ENCODE measurements at places on chromosomes 7 and 10. TPM values are rescaled to one million over a fixed set of nuclear protein-coding genes. Genes with fewer than 3 reads are reported as not detected.

Gene SUGCT
- total RNA-seq: 1.1 TPM

Gene RNF148
- not detected for total RNA-seq

Gene JCAD
- not detected for total RNA-seq

Gene PNLIPRP3
- not detected for total RNA-seq

DNA sequence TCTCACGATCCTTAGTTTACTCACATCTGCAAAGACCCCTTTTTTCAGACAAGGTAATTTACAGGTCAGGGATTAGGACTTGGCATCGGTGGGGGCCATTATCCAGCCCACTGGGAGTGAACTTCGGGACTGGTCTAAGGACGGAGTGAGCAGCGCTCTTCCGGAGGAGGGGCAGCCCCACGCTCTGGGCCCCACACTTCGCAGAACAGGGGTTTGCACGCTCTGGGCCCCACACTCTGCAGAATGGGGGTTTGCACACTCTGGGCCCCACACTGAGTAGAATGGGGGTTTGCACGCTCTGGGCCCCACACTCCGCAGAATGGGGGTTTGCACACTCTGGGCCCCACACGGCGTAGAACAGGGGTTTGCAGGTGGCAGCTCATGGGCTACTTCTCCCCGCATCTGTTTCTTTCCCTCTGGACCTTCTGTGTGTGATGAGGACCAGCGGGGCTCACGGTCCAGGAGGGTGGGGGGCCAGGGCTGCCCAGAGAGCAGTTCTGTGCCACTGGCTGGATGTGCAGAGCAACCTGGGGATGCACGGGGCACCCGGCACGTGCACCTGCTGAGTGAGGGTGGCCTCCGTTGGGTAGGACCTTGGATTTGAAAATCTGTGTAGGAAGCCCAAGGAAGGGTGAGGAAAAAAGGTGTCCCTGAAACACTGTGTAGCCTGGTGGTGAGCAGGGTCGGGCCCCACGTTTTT, 134.8 kb downstream of the WDR37 start:
- DNase-seq: no peak

DNA sequence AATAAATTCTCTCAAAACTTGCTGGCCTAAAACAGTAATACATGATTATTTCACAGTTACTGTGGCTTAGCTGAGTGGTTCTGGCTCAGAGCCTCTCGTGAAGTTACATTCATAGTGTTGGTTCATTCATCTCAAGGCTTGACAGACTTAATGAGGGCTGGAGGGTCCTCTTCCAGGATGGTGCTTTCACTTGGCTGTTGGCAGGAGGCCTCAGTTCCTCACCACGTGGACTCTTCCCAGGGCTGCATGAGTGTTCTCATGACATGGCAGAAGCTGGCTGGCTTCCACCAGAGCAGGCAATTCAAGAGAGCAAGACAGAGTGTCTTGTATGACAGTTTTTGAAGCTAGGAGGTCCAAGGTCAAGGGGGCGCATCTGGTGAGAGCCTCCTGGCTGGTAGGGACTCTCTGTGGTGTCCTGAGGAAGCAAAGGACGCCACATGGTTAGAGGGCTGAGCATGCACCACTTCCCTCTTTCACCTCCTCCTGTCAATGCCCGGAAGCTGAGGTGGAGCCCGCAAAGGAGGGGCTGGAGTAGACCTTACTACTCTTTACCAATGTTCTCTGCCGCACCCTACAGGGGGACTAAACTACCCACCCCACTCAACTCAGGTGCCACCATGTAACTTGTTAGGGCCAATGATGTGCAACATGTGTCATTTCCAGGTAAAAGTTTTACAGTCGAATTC, 58.2 kb upstream of the YAE1 start:
- DNase-seq: no peak

DNA sequence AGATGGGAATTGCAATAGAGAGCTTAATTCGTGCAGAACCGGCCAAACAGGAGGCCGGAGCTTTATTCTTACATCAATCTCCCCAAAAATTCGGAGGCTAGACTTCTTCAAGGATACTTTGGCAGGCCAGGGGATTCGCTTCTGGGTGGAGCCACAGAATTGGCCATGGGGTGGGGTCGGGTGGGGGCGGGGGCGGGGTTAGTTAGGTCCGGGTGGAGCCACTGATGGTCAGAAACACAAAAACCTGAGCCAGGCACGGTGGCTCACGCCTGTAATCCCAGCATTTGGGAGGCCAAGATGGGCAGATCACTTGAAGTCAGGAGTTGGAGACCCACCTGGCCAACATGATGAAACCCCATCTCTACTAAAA, 87.5 kb downstream of the SEPTIN14 start:
- peak; percentile 10 for DNase-seq

- DNase-seq: no peak
These were observed 142.2 kb downstream of the C10orf105 start for GRCh38 chr10:71577345-71577744.

- DNase-seq: peak; percentile 10
These were observed 377.1 kb downstream of the HPSE2 start for GRCh38 chr10:98858525-98858924.

DNA sequence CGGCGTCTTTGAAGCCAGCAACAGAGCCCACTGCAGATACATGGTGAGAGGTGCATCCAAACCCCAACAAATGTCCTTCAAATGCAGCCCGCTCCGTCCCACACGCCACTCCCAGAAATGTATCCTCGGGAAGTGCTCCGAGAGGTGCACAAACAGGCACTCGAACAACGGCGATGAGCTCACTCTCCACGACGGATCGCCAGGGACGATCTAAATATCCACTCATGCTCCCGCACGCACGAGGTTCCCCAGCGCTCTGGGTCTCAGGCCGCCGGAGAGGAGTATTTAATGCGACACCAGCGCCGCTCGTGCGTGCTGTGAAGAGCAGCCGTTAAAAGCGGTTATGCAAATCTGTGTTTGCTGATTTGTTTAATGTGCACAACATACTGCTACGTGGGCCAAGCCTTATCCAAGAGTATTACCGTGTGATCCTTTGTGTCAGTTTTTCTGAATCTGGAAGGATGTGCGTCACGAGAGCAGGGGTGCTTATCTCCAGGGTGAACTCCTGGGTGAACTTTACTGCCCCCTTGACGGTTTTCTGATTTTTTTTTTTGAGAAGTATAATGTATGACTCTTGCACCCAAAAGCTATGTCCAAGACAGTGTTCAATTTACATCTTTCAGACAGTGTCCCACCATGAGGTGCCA, 48.5 kb upstream of the PPP2R2D start:
- DNase-seq: no peak

GRCh38 chr10:50310560-50311174, 59.4 kb upstream of the ASAH2 start:
- peak; percentile 73 for DNase-seq

- DNase-seq: no peak
These were observed 655.9 kb downstream of the SDK1 start for GRCh38 chr7:3956949-3957348.

DNA sequence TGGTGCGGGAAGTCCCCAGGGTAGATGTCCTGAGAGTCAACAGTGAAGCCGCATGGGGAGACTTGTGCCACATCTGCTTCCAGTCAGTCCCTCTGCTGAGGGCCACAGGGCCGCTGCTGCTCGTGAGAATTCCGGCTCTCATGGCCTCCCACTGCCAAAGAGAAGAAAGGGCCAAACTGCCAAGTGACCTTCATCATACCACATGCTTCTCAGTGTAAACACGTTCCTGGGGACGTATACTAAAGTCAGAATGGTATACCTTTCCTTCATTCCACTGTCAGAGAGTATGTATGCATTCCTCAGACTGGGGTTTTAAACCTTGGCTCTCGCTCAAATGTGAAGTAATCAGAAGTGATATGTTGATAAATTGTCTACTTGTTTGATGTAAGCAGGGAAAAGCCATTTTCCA, 52.8 kb upstream of the SEC61G start:
- no peak for DNase-seq

DNA sequence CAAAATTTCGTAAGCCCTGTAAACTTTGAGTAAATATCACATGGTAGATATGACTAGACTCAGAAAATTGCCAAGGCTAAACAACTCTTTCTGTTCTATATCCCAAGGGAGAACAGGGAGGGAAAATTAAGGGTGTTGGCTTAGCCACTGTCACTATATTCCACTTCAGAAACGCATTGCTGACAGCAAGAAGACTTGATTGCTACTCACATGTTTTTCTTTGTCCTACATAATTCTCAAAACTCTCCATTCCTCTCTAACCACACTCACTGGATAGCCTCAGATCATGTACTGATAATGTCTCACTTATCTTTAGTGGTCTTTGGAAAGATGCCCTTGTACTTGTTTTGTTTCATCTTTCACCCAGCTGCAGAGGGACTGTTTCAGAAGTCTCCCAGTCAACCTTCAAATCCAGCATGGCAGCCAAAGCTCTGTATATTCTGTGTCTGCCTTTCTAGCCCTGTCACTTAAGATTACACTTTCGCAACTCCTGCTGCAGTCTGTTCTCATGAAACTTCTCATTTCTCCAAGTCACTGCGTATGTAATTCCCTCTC, 582.4 kb upstream of the FZD8 start:
- no peak for DNase-seq

- DNase-seq: no peak
These were observed 208.3 kb downstream of the USP6NL start for GRCh38 chr10:11403116-11403515.

DNA sequence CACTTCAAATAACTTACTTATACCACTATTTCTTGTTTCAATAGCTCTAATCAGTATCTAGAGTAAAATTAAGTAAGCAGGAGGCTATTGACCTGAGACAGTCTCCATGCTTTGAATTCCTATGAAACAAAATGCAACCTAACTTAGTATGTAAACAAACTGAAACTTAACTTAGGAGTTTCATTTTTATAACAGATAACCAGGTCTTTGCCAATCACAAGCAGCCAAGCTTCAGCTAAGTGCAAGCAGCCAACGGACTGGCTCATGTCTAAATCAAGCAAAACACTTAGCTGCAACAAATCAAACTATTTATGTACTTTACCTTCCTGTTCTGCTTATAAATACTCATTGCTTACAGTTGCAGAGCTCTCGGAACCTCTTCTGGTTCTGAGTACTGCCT, 4.4 kb upstream of the GSTK1 start:
- peak; percentile 57 for DNase-seq

- DNase-seq: no peak
These were observed 271.9 kb downstream of the LRMDA start for GRCh38 chr10:75703191-75703854.

DNA sequence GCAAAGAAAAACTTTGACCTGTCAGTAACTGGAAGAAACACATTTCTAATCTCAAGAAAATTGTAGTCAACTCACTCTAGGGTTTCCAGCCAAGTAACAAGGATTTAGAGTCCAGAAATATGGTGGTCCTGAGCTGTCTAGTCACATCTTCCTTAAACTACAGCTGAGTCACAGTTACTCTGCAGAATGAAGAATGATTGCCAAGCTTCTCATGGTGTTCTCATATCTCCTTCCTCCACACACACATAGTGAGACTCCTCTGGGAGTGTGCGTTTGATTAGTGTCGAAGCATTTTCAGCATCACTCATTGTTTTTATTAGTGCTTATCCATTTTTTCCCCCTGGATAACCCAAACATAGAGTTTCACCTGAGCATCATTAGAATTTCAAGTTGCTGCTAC, 93.1 kb upstream of the CXCL12 start:
- no peak for DNase-seq
